ENCODE measurements at places on chromosomes 13 and 19. TPM values are rescaled to one million over a fixed set of nuclear protein-coding genes. Genes with fewer than 3 reads are reported as not detected.

DNA sequence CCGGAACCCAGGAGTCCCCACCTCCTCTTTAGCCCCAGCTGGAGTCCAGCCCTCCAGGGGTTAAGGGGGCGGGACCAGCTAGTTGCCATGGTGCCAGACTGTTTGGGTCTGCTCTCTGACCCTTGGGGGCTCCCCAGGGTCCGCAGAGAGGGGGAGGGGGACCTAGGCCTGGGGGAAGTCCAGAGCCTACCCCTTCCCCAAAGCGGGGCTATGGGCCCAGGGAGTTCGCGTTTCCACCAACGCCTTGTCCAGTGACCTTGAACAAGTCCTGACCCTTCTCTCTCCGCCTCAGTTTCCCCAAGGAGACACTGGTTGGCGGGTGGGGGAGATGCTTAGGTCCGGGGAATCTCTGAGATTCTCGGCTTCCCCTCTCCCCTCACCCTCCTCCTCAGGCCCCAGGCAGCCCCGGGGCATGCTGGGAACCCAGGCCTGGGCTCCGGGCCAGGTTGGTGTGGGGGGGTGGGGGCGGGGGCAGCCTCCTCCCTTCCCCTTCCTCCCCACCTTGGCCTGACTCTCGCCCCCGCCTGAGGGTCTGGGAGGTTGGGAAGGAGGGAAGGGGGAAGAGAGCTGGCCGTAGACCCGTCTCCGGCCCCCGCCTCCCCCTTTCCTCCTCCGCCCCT, 2.6 kb upstream of the SPACA6 start:
- peak; percentile 85 for DNase-seq

The ZNF177 gene
- total RNA-seq, result 6.2 TPM

GRCh38 chr19:40933025-40933424, 51.0 kb upstream of the CYP2A7 start:
- DNase-seq, result no peak

The NCR1 gene
- total RNA-seq, result 0.45 TPM

DNA sequence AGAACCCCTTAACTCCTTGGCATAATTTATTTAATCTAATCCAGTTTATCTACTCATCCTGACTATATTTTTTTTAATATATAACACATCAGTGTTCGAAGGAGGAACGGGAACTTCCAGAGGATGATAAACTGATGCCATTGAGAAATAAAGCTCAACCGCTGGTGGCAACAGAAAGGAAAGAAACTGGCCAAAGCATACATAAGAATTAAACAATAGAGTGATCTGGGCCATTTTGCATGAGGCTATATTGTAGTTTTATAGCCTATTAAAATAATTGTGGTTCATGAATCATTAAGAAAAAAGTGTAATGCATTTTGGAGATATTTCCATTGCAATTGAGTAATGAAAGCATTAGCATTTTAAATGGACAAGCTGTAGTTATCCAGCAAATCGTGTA, 94.2 kb downstream of the FRY start:
- no peak for DNase-seq

The MADCAM1 gene
- total RNA-seq, result 1.1 TPM

Data from sciatic nerve (tissue), 2 donors.